ENCODE measurements at places on chromosomes 2 and 18. TPM values are rescaled to one million over a fixed set of nuclear protein-coding genes. Genes with fewer than 3 reads are reported as not detected.

- DNase-seq = no peak
These were observed 312.4 kb upstream of the MEIS1 start for GRCh38 chr2:66122516-66122915.

CRYBA2 gene
- total RNA-seq = not detected

TOGARAM2 gene
- 3.5 TPM for total RNA-seq

DNA sequence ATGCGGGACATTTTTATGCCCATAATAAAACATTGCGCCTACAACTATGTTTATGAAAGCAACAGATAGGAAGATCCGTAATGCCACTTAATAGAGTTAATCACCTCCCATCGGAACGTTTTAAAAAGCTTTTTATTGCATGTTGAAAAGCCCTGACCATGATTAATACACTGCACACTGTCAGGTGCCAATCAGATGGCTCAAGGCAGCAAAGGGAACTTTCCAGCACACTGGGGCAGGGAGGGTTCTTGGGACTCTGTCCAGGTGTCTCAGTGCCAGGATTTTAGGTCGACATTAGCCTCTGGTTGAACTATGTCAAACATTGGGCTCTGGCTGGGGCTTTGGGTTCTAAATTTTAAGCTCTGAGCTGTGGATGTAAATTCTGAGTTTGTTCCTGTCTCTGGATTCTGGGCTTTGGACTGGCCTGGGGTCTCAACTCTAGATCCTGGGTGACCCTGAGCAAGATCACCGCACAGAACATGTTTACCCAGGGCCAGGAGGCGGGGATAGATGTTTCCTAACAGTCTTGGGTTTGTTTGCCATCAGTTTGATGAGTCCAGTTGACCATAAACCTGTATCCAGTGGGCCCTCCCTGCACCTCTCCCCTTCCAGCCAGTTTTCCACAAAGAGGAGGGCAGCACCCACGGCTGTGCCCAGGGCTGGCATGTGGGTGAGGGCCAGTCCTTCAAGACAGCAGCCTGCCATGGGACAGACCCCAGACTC is 262.7 kb downstream of the ATAD2B start:
- no peak for DNase-seq

DNA sequence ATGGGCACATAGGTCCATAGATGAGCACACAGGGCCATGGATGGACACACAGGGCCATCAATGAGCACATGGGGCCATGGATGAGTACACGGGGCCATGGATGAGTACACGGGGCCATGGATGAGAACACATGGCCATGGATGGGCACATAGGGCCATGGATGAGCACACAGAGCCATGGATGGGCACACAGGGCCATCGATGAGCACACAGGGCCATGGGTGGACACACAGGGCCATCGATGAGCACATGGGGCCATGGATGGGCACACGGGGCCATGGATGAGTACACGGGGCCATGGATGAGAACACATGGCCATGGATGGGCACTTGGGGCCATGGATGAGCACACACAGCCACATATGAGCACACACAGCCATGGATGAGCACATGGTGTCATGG is 192.6 kb upstream of the HDAC4 start:
- DNase-seq = no peak

GRCh38 chr18:27377251-27377650 is 192.1 kb upstream of the CHST9 start:
- DNase-seq = no peak

DNA sequence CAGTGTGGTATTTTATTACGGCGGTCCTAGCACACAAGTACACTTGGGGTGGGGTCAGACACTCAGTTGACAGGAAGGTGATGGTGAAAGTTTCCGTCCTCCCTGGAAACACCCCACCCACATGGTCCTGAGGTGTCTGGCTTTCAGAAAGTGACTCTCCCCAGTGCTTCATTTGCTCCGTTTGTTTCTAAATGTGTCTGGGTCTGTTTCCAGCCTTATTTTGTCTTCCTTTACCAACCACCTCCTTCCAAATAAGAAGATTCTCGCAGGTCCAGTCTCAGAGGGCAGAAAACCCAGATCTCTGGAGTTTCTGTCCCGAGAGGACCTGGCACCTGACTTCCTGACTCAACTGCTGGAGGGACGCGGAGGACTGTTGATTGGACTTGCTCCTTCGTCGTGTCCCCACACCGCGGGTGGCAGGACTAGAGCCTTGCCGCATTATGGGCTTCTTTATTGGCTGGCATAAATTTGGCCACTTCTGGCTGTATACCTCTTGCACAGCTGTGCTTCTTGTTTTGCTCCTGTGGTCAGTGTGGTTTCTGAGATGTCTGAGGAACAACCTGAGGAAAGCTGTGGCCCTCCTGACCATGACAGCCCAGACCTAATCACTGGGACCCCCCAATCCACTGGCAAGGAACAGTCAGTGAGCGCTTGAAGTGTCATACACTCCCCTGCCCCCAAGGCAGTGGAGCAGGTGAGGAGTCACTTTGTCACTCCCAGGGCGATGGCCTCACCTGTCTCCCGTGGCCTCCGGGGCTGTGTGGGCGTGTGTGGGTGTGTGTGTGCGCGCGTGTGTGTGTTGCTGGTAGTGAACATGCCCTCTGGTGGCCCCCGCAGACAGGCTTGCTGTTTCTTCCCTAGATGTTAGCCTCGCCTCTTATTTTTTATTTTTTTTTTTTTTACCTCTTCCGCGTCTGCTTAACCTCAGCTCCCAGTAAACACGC is 45.6 kb downstream of the MEX3C start:
- peak; percentile 67 for DNase-seq

CD302 gene
- total RNA-seq = 16.4 TPM

DNA sequence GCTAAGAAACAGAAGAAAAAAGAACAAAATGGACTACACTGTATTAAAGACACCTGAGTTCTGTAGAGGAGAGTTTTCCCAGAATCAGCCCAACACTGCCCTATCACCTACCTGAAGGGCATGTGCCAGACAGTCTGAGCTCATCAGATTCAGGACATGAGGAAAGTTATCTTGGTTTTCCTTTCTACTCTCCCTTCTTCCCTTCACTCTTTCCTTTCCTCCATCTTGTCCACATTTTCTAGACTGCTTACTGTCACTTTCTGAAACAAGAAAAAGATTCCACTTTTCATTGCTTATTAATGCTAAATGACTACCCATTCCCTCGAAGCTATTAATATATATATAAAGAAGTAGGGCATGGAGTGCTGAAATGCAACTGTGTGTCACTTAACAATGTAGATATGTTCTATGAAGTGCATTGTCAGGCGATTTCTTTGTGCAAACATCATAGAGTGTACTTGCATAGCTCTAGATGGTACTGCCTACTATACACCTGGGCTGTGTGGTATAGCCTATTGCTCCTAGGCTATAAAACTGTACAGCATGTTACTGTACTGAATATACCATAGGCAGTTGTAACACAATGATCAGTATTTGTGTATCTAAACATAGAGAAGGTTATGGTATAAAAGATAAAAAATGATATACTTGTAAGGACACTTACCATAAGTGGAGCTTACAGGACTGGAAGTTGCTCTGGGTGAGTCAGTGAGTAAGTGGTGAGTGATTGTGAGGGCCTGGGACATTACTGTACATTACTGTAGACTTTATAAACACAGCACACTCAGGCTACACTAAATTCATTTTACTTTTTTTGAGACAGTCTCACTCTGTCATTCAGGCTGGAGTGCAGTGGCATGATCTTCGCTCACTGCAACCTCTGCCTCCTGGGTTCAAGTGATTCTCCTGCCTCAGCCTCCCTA is 145.5 kb upstream of the ITGA6 start:
- no peak for DNase-seq

GLI2 gene
- total RNA-seq = under 0.01 TPM

- no peak for DNase-seq
These were observed 17.6 kb downstream of the PMAIP1 start for GRCh38 chr18:59917422-59917821.

DNA sequence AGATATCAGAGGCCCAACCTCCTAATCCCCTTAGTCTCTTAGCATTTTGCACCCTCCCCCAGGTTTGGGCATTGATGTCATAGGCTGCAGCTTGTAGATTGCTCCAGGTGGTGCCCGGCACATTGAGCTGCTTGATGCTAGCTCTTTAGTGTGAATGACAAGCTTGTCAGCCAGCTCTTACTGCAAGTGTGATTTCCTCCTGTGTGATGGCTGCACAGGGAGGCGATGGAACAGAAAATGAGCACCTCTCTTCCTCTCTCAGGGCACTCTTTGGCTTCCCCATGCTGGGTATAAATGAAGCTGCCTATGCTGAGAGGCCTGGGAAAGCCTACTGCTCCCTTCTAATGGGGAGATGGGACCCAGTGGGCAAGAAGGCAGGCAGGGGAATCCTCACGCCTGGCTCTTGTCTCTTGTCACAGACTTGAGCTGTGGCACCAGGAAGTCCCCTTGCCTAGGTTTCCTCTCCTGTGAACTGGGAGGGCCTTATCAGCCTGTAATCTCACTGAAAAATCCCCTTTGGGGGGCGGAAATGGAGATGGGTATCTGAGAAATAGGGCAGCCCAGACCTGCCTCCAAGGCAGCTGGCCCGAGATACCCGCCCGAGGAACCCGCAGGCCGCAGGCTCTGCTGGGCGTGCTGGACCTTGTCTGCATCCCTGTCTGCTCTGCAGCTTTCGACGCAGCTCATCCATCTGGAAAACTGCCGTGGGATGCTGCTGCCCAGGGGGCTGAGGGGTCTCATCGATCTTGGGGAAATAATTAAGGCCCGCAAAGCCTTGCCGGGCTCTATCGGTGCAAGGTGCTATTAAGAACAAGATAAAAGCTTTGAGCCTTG is 163.5 kb upstream of the CXCR4 start:
- DNase-seq = peak; percentile 43

LRATD1 gene
- under 0.01 TPM for total RNA-seq

UGT1A9 gene
- total RNA-seq = under 0.01 TPM

DNA sequence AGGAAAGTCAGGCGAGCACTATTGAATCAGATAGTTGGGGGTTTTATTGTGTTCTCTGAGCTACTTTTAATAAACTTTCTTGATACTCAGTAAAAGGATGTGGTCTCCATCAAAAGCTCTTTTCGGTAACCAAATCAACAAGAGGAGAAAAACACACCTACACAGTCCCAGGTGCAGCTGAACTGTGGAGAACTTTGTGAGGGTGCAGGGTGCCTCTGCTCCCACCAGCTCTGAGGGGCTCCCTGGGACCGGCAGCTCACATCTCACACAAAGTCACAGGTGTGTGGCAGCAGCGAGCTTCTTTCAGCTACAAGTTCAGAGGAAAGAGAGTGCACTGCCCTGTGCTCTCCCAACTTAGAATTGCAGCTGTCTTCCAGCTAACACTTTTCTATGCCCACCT is 650.4 kb downstream of the RNF144A start:
- no peak for DNase-seq

DNA sequence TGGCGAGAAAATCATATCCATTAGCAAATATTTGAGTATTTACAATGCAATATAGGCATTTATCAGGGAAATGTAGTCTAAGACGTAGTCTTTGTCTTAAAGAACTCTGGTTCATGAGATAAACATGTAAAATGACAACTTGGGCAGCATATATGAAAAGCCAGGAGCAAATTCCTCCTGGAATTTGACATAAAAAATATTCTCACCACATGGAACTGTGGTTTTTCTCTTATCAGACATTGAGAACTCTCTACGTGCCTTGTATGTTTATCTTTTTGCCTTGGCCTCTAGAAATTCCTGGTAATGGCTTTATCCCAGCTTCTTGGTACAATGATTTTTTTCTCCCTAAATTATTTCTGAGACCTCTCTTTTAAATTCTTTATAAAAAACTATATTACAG is 2.8 kb downstream of the MAPK4 start:
- no peak for DNase-seq

ARL6IP6 gene
- total RNA-seq = 12.1 TPM

DNA sequence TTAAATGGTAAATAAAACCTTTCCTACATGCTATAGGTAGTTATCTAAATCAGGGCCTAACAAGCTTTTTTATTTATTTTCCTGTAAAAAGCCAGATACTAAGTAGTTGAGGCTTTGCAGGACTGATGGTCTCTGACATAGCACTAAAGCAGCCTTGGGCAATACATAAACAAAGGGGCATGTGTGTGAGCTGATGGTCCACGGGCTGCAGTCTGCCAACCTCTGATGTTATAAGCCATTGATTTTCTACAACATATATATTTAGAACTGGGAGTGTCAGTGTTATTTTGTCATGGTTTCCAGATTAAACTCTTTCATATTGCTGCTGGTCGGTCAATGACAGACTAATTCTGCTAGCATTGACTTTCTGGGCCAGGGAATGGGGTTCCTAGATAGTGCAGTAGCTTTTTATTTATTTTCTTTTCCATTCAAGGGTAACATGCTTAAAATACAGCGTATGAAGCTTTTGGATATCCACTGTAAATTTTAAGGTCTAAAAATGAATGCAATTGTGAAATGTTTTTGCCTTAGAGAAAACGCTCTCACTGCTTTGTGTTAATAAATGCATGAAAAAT is 134.0 kb downstream of the NEDD4L start:
- DNase-seq = no peak

GRCh38 chr2:33205693-33206434 is 259.1 kb downstream of the LTBP1 start:
- DNase-seq = no peak

DNA sequence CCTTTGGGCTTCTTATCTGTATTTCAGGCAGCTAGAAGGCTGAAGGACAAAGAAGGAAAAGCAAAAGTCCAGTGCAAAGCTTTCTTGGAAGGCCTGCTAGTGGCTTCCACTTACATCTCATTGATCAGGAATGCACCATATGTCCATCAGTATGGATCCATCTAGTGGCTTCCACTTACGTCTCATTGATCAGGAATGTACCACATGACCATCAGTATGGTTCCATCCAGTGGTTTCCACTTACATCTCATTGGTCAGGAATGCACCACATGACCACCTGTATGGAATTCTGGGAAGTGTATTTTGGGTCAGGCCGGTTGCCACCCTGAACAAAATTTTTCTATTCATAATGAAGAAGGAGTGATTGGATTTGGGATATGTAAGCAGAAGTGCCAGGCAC is 70.6 kb downstream of the LYPD6 start:
- no peak for DNase-seq

GRCh38 chr2:140422759-140423158 is 1642.6 kb upstream of the NXPH2 start:
- no peak for DNase-seq

DNA sequence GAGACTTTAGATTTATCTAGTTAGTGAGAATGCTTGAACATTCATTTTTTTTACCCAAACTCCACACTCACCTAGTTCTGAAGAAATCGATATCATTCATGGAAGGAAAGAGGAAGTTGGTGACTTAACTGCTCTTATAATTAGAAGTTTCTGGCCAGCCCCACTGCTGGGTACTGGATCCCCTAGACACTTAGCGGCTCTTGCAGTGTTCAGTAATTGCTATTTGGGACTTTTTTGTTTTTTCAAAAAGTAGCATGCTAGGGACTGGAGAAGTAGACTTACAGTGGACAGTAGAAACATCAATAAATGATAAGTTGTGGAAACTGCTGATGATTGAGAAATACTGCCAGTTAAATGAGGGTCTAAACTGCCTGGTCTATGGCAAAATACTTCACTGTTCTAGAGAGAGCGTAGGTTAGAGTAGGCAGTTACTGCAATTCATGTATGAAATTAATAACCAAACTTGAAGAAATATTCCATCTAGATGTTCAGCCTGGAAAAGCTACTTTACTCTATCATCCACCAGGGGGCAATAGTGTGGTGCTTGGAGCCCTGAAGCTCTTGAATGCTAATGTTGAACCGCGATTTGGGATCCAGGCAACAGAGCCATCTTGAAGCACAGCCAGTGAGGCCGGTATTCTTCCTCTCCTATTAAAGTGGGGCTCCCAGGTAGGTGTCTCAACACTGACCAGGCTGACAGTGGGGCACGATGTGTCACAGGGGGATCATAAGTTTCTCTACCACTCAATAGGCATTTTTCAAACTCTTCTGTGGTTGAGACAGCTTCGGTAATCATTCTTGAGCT is 146.1 kb upstream of the SESTD1 start:
- DNase-seq = no peak

DYSF gene
- total RNA-seq = 0.81 TPM

- no peak for DNase-seq
These were observed 262.5 kb downstream of the CDH20 start for GRCh38 chr18:61595615-61596251.

FRZB gene
- total RNA-seq = not detected

Data from hematopoietic multipotent progenitor cell (in vitro differentiated cells).